ENCODE measurements at places on chromosomes 12 and 14.

DNA sequence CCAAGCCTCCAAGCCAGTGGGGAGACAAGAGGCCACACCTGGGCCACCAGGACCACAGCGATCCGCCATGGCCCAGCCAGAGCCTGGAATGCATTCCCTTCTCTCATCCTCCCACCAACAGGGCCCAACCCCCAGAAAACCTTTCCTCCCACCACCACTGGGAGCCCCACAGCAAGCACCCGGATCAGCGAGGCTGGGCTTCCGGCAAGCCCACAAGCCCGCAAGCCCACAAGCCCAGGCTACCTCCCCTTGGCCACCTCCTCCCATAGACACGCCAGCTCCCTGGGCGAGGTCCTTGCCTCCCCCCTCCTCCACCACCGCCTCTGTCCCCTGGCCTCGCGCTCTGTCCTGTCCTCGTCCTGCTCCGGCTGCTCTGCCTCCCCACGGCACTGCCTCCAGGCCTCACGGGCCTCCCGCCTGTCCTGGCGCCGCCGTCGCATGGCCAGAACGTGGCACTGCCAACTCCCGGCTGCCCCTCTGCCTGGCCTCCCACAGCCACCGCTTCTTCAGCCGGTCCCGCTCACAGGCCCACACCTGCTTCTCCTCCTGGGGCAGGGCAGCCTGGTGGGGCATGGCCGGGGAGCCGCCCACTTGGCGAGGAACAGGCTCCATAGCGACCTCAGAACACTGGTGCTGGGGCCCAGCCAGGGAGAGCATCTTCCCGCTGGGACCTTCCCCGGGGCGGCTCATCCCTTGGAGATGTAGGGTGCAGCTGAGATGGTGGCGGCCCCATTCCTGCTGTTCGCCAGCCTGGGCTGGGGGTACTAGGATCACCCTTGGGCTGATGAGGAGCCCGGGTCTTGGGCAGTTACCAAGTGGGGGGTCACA lies 5.6 kb downstream of the CDK2AP1 start:
- H3K36me3 ChIP-seq: peaks cover 32% of the 10 kb centered on the region
- no peaks in the 10 kb centered on the region for H3K27me3 ChIP-seq
- peaks cover 10% of the 10 kb centered on the region for H3K4me1 ChIP-seq
- H3K4me3 ChIP-seq: no peak overlapping the region

- no peak for DNase-seq
- H3K27me3 ChIP-seq: peaks cover 6% of the 10 kb centered on the region
- H3K36me3 ChIP-seq: no peaks in the 10 kb centered on the region
- H3K4me1 ChIP-seq: peaks cover 8% of the 10 kb centered on the region
- no peak overlapping the region for H3K4me3 ChIP-seq
Measured at GRCh38 chr14:91872011-91872501, 4.7 kb upstream of the TC2N start.

DNA sequence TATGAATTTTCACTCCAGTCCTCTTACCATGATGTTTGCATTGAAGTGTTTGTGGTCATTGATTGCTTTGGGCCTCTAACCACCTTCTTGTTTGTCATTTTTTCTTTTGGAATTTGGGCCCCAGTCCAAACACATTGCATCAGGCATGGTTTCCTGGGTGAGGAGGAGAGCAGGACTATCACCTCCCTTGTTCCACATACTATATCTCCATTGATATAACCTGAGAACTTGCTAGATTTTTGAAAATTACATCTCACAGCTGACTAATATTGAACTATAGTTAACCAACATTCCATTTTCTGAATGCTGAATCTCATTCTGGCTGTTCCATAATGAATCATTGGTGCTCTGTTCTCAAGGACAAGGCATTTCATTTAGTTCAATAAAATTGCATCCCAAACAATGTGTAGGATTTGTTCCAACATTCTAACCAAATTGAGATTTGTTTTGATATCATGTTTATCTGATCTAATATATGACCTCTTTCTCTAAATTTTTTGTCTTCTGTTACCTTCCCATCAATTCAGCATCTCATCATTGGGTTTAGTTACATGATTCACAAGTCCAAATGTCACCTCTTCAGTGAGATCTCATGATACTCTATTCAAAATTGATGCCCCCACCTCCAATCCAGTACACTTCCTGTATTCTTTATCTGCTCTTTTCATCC lies 329.0 kb downstream of the ZFP36L1 start:
- peaks cover 58% of the 10 kb centered on the region for H3K4me1 ChIP-seq
- no peak for DNase-seq
- peak overlapping the region; percentile 78 for H3K27ac ChIP-seq
- no peak overlapping the region for H3K4me3 ChIP-seq
- peaks cover 4% of the 10 kb centered on the region for H3K36me3 ChIP-seq
- H3K27me3 ChIP-seq: no peaks in the 10 kb centered on the region

DNA sequence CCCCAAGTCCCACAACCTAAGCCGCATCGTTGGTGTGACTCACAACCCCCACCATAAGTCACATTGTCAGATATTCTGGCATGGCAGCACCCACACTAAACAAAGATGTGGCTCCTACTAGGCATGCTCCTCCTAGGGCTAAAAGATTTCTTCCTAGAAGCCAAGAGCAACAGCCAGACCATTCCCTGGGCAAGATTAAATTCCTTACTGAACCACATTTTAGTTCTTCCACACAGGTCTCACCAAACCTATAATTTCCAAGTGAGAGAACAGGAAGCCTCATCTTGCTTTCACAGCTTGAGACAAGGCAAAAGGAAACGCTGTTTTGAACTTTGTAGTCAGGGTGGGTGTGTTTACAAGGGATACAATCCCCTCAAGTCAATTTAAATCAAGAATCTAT lies 632.8 kb downstream of the DIO2 start:
- H3K4me1 ChIP-seq: peaks cover 22% of the 10 kb centered on the region
- H3K27ac ChIP-seq: no peak overlapping the region
- H3K36me3 ChIP-seq: no peaks in the 10 kb centered on the region
- H3K4me3 ChIP-seq: no peak overlapping the region
- no peaks in the 10 kb centered on the region for H3K27me3 ChIP-seq
- no peak for DNase-seq

DNA sequence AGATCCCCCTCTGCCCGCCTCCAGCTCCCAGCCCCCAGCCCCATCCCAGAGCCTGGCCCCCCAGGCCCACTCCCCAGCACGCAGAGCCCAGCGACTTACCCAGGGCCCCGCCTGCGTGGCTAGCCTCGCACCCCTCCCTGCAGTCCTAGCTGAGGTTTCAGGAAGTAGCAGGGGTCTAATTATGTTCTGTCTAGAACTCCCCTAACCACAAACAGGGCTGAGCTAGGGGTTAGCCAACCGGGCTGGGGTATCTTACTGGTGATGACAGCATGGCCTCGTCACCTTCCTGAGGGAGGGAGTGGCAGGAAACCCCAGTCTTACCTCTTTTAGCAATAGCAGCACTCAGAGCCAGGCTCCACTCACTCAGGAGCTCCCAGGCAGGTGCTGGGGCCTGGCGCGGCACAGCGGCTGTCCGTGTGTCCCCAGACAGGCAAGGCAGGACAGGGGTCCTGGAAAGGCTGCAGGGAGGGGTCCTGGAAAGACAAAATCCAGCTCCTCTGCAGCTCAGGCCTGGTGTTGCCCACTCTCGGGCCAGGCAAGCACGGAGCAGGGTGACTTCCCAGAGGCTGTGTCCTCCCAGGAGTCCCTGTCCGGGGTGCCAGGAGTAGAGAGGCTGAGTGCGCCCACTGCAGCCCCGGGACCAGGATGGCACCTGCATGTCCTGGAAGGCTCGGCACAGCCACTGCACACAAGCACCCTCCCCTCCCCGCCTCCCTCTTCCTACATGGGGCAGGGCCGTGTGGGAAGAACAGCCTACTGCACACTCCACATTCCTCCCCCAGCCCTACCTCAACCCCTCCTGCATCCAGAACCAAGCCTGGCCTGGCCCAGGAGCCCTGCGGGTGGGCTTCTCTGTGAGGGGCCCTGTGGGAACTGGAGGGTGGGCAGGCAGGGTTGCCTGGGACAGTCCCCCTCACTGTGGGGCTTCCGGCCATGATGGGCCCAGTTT lies at the start of gene GPR132:
TSS of gene GPR132 (minus strand) at position 151 of the 949 bp plus-strand sequence. CDS start 10,010 bp downstream, outside the sequence.
- no peaks in the 10 kb centered on the region for H3K27me3 ChIP-seq
- peak within 1 kb of the TSS; percentile 39 for H3K27ac ChIP-seq
- H3K4me3 ChIP-seq: no peak within 1 kb of the TSS
- no peaks in the 10 kb centered on the region for H3K36me3 ChIP-seq
- no peaks in the 10 kb centered on the region for H3K4me1 ChIP-seq
- DNase-seq: no peak

DNA sequence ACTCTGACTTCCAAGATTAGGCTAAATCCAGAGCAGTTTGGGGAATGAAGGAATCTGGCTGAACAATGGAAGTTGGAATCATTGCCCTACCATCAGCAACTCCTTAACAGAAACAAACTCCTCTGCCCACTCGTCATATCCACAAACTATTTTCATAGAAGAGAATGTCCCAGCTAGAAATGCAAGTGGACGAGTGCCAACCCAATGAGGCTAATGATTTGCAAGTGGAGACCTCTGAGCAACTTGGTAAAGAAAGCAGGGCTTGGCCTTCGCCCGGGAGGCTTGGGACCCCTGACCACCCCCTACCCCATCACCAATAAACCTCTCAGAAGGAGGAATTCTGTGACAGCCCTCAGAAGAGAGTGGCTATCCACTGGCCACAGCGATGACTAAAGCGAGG lies 40.0 kb upstream of the DDX11 start:
- no peaks in the 10 kb centered on the region for H3K4me1 ChIP-seq
- no peaks in the 10 kb centered on the region for H3K36me3 ChIP-seq
- no peak for DNase-seq
- peaks cover 48% of the 10 kb centered on the region for H3K27me3 ChIP-seq
- no peak overlapping the region for H3K4me3 ChIP-seq

GRCh38 chr12:63814146-63814772 lies 30.2 kb upstream of the SRGAP1 start:
- H3K27me3 ChIP-seq: no peaks in the 10 kb centered on the region
- H3K27ac ChIP-seq: no peak overlapping the region
- H3K36me3 ChIP-seq: peaks cover 4% of the 10 kb centered on the region
- H3K4me1 ChIP-seq: no peaks in the 10 kb centered on the region

- peaks cover 55% of the 10 kb centered on the region for H3K4me1 ChIP-seq
- H3K4me3 ChIP-seq: peak overlapping the region; percentile 54
- H3K27me3 ChIP-seq: peaks cover 3% of the 10 kb centered on the region
- peak overlapping the region; percentile 82 for H3K27ac ChIP-seq
Measured at GRCh38 chr12:48023386-48023785, 19.1 kb upstream of the COL2A1 start.

DNA sequence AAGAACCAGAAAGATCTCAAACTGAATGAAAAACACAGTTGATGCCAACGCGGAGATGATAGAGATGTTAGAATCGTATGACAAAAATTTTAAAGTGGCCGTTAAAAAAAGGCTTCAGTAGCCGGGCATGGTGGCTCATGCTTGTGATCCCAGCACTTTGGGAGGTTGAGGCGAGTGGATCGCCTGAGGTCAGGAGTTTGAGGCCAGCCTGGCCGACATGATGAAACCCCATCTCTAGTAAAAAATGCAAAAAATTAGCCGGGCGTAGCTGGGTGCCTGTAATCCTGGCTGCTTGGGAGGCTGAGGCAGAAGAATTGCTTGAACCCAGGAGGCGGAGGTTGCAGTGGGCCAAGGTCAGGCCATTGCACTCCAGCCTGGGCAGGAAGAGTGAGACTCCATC lies 5.4 kb upstream of the ACVRL1 start:
- H3K4me3 ChIP-seq: no peak overlapping the region
- no peak for DNase-seq
- H3K36me3 ChIP-seq: no peaks in the 10 kb centered on the region
- H3K4me1 ChIP-seq: peaks cover 11% of the 10 kb centered on the region
- H3K27me3 ChIP-seq: no peaks in the 10 kb centered on the region
- H3K27ac ChIP-seq: no peak overlapping the region

DNA sequence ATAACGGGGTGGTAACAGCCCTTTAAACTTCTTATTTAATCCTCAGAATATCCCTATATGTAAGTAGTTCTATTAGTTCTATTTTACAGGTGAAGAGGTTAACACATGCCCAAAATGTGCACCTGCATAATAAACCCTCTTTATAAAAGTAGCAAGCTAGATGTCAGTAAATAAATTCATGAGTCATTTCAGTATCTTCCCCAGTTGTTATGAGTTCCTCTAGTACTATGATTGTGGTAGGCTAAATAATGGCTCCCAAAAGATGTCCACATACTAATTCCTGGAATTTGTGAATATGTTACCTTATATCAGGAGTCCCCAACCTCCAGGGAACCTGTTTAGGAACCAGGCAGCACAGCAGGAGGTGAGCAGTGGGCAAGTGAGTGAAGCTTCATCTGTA lies 106.5 kb downstream of the TMTC3 start:
- no peak overlapping the region for H3K4me3 ChIP-seq
- H3K36me3 ChIP-seq: no peaks in the 10 kb centered on the region
- no peaks in the 10 kb centered on the region for H3K4me1 ChIP-seq
- no peak for DNase-seq

DNA sequence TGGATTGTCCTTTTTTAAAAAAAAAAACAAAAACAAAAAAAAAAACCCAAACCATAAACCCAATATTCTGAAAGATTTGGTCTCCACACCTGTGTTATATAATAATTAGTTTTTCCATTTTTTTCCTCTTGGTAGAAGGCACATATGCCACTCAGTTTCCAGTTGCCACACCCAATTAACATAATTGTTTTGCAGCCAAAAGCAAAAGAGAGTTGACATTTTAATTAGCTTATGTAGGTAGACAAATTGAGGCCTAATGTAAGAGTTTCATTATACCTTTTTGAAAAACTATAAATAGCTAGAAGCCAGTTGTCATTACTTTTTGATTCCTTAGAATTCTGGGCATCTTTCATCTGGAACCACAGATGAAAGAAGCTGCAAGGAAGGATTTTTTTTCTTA lies 21.0 kb downstream of the PTPN11 start:
- H3K27me3 ChIP-seq: no peaks in the 10 kb centered on the region
- no peaks in the 10 kb centered on the region for H3K36me3 ChIP-seq
- no peak overlapping the region for H3K4me3 ChIP-seq
- no peak for DNase-seq

GRCh38 chr12:64531665-64532334 lies 78.5 kb upstream of the RASSF3 start:
- no peak for DNase-seq
- H3K4me3 ChIP-seq: no peak overlapping the region
- peak overlapping the region; percentile 22 for H3K27ac ChIP-seq
- no peaks in the 10 kb centered on the region for H3K36me3 ChIP-seq
- peaks cover under 1% of the 10 kb centered on the region for H3K27me3 ChIP-seq

DNA sequence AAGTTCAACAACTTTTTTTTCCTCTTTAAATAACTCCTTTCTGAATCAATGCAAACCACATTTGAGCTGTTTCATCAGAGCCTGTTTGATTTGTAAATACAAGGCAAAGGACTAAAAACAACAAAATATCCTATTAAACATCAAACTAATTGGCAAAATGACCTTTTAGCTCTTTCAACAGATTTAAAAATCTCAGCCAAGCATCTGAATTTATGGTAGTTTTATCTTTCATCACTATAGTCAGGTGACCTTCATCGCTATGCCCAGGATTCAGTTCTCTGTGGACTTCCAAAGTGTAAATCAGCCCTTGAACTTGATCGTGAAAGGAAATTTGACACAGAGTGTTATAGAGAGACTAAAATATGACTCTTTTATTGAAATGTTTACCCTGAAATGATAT lies 1554.5 kb upstream of the FLRT2 start:
- no peak for DNase-seq
- H3K27me3 ChIP-seq: no peaks in the 10 kb centered on the region
- peak overlapping the region; percentile 6 for H3K27ac ChIP-seq
- peaks cover 24% of the 10 kb centered on the region for H3K4me1 ChIP-seq
- no peaks in the 10 kb centered on the region for H3K36me3 ChIP-seq
- H3K4me3 ChIP-seq: no peak overlapping the region
